Right renal pelvis (tissue), 4 donors: ENCODE measurements at places on chromosomes 1 and 21.

- DNase-seq = no peak
Measured at GRCh38 chr1:229470406-229471043, 36.6 kb upstream of the ACTA1 start.

GRCh38 chr1:210124736-210125135, 107.9 kb upstream of the SERTAD4 start:
- no peak for DNase-seq

- DNase-seq = no peak
Measured at GRCh38 chr21:16159213-16159970, 429.6 kb downstream of the USP25 start.

DNA sequence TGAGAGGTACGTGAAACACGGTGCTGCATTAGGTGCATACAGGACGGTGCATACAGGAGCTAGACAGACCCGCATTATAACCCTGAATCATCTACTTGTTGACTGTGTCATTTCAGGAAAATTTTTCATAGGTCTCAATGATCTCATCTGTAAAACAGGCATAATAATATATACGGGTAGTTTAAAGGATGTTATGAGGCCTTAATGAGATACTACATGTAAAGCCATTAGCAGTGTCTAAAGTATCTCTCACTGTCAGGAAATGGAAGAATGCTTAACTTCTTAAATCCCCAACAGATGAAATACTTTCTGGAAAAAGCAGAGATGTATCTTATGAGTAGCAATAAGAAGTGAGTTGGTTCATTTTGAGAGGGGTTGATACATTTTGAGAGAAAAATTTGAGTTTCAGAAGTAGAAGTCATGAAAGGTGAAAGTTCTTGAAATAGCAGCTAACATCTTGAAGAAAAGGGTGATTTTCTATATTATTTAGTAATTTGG, 669.6 kb downstream of the PTPRC start:
- no peak for DNase-seq

GRCh38 chr1:180215856-180216625, 14.0 kb upstream of the LHX4 start:
- DNase-seq = no peak

- DNase-seq = no peak
Measured at GRCh38 chr1:235168375-235168774, 7.3 kb upstream of the RBM34 start.

- DNase-seq = no peak
Measured at GRCh38 chr21:20789729-20790500, 208.3 kb upstream of the NCAM2 start.

- no peak for DNase-seq
Measured at GRCh38 chr1:156050376-156050775, 3.2 kb downstream of the UBQLN4 start.

DNA sequence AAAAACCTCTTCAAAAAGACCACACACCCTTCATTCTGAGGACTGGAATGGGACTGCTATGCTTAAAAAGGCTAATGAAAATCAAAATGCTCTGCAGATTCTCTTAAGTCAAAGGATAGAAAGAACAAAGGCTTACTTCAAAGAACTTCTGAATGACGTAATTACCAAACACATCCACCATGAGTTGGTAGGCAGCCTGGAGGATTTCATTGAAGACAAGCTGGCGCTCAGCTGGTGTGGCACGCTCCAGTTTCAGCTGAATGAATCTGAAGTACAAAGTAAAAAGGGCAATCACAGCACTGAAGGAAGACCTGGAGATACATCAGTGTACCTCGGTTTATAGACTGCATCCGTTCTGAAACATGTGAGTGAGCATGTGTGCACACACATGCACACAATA, 43.5 kb upstream of the SDC3 start:
- no peak for DNase-seq

GRCh38 chr1:13836136-13836535, 136.1 kb downstream of the PRDM2 start:
- no peak for DNase-seq

- DNase-seq = no peak
Measured at GRCh38 chr1:93667642-93668041, 14.0 kb downstream of the BCAR3 start.

DNA sequence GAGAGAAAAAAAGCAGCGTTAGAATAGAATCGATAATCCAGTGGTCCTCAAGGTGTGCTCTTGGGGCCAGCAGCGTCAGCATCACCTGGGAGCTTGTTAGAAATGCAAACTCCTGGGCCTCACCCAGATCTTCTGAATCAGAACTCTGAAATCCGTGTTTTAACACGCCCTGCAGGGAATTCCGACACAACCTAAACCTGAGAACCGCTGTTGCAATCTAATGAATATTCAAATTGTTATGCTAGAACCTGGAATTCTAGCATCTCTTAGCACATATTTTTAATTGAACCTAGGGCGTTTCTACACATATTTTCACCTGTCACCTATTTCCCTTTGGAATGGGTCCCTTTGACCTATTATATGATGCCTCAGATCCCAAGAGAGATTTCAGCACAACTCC, 175.7 kb downstream of the PSMG1 start:
- DNase-seq = no peak

DNA sequence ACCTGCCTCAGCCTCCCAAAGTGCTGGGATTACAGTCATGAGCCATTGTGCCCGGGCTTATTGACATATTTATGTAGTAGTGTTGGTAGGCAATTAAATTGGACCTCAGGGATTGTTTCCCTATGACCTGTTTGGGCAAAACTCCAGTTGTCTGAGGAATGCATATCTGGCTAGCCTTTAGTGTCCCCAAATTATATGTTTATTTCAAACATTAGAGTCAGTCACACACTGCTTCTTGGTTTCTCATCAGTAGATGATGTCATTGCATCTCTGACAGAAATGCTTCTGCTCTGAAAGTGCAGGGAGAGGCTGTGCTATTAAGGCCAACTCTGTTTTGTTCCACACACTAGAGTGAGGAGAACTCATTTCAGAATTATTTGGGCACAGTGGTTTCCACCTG, 12.5 kb downstream of the PIP5K1A start:
- no peak for DNase-seq

- no peak for DNase-seq
Measured at GRCh38 chr1:147618077-147618569, 52.2 kb downstream of the ACP6 start.

DNA sequence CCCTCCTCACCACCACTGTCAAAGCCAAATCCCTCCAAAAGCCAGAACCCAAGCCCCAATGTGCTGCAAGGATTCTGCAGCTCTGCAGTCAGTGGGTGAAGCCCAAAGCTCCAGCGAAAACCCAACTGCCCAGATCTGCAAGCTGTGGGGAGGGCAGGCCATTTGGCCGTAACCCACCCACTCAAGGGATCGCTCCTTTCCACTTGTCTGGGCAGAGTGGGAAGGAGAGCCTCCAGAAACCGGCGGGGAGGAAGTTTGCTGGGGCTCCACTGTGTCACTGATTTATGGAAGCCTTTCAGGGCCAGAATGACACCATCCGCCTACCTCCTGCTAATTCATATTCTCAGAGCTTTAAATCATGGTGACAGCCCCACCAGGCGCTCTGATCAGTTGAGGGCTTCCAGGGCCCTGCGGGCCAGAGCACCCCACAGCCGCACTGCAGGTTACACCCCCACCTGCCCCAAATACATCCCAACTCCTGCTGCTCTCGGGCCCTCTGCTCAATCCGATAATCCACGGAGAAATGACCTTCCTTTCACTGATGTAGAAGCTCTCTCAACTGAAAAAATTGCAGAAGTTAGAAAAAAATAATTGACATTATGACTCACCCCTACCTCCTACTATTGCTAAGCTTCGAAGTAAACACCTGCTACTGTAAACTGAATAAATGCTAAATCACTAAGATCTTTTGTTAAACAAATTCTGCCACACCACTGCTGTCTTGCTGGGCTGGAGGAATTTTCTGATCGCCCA, 40.6 kb upstream of the RAB4A start:
- no peak for DNase-seq

DNA sequence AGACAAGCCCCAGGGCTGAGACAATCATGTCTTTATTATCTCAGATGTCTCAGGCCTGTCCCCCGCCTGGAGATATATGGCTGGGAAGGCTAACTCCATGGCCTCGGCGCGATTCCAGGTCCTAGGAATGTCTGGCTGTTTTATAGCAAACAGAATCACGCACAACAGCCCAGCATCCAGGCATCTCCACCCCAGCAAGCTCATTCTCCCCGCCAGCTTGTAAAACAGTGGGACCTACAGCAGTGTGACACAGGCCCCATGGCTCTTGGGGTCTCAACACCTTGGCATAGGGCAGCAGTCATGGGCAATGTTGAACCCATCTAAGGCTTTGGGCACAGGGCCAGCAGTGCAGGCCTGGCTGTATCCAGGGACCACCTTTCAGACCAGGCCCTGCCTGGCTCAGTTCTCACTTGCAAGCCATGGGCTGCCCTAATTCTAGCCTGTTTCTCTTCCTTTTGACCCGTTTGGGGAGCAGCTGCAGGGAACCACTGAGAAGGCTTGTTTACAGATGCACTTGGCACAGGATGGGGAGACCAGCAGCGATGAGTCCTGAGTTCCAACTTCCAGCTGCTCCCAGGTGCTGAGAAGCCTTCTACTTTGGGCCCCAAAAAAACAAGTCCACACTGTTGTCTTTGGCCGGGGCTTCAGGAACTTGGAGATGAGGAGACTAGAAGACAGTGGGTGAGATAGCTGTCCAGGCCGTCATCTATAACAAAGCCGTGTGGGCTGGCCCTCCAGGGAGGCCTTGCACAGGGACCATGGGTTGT, 34.4 kb downstream of the WNT4 start:
- DNase-seq = peak; percentile 49

DNA sequence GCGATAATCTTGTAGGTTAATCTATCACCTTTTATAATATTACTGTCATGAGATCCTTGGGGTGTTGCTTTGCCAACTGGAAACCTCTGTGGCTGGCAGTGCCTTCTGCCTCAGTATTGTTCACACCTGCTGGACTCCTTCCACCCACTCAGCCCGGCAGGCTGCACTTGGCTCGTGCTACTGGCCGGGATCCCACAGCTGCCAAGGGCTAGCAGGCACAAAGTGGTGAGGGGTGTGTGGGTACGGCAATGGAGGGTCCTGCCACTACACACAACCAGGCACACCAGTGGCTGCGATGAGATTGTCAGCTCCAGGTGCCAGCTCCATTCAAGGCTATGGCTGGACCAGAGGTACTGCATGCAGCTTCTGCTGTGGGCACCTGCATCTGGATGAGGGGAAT, 191.2 kb upstream of the LYPLAL1 start:
- no peak for DNase-seq

DNA sequence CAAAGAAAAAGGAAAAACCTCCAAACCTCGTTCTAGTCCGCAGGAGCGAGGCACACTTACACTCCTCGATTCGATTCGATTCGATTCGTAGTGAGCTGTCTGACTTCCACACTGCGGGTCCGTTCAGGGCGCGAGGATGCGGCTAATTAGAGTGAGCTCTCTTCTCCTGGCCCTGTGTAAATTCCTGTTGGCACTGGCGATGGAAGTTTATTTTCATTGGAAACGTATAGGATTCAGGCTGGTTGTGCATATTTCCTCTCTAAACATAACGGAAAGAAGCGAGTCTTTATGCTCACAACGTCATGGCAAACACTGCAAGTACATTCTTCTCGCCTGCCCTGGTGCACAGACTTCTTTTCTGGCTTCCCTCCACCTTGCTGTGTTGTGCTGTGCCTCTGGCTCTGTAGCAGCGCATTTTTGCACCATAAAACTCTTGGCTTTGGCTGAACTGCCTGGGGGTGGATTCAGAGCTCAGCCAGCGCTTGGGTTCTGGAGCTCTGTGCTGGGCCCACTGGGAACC, 2.7 kb downstream of the HUNK start:
- no peak for DNase-seq
